Stimulated activated CD4-positive, alpha-beta T cell treated with anti-CD3 and anti-CD28 coated beads, Interleukin-4, amount 100 ng/mL, for 24 hours (primary cell): ENCODE measurements at places on chromosomes 7 and 10.
A peak's percentile ranks its signal among the peaks of the same experiment; 100 is the strongest.

DNA sequence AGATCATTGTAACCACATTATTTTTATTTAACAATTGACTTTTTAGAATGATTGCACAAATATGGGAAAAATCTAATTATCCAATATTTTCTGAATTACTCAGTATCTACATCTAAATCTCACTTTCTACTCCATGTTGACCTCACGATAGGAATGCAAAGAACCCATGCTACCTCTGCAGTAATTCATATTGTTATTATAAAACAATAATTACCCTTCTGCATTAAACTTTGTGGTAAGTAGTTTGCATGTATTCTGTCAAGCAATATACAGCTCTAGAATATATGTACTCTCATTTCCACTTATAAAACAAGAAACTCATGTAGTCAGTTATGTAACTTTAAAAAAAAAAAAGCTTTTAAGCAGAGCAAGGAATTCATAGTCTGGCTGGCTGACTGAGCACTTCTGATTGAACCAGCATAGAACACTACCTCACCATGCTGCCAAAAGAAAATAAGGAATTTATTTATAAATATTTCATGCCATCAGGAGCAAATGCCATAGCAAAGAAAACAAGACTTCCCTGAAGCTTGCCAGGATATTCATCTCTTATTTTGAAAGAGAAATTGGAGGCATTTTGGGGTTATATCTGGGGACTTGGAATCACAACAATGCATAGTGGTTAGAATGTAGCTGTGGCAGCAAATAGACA, 895.7 kb downstream of the XPNPEP1 start:
- DNase-seq, result no peak

DNA sequence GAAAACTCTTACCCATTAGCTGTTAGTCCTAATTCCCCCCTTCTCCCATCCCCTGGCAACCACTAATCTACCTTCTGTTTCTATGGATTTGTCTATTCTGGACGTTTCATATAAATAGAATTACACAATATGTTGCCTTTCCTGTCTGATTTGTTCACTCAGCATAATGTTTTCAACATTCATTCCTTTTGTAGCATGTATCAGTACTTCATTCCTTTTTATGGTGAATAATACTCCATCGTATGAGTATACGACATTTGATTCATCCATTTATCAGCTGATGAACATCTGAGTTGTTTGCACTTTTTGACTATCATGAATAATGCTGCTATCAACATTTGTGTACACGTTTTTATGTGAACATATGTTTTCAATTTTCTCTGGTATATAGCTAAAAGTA, 4.4 kb upstream of the FRAT1 start:
- no peak for DNase-seq

- no peak for DNase-seq
These were observed 36.7 kb downstream of the CSGALNACT2 start for GRCh38 chr10:43174969-43175368.

DNA sequence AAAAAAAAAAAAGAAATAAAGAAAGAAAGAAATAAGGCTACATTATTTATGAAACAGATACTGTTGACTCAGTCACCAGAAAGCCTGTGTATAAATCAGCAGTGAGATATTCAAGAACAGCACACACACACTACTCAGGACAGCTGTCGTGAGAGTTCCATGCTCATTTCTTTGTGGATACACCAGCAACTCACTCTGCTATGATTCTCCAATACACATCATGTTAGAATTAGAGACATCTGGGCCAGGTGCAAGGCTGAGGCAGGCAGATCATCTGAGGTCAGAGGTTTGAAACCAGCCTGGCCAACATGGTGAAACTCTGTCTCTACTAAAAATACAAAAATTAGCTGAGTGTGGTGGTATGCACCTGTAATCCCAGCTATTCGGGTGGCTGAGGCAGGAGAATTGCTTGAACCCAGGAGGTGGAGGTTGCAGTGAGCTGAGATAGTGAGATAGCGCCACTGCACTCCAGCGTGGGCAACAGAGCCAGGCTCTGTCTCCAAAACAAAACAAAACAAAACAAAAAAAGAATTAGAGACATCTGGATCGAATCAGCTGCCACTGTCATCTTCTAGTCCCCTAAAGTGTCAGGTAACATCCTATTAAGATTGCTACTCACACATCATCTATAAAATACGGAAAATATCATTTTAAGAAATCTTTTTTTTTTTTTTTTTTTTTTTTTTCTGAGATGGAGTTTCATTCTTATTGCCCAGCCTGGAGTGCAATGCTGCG, 11.2 kb upstream of the NUPR2 start:
- DNase-seq, result no peak

GRCh38 chr10:4183761-4184261, 398.8 kb upstream of the KLF6 start:
- no peak for DNase-seq

GRCh38 chr10:92897916-92898315, 49.6 kb downstream of the EXOC6 start:
- DNase-seq, result no peak

GRCh38 chr10:26728957-26729356, 31.5 kb downstream of the PDSS1 start:
- DNase-seq, result no peak

DNA sequence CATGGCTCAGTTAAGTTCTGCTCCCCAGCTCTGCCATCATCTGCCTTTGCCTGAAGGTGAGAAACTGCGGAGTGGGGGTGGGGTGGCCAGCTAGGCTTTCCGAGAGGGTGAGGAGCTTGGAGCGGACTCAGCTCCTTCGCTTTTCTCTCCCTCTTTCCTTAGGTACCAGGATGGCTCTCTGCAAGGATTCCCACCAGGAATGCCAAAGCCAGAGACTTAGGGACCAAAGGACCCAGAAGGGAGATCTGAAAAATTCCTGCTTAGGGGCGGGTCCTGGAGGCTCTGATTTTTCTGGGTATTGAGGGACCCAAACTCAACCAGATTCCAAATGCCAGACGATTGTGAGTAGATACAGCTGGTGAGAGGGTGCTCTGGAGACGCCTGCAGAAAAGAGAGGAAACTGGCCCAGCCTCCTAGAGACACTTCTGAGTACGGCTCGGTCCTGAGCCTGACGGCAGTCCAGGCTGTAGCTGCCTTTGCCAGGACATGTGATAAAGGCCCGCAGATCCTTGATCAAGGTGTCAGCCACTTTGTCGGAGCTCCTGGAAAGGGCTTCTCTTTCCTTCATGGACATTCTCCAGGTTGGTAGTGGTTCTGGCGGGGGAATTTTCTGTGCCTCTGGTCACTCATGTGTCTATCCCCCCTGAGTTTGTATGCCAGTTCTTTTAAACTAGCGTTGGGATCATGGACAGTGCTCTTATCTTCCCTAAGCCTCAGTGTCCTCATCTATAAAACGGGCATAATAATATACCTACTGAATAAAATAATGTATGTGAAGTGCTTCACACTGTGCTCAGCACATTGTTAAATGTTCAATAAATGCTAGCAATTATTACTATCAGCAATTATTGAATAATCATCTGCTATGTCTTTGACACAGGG, 42.5 kb upstream of the BTRC start:
- DNase-seq, result no peak

DNA sequence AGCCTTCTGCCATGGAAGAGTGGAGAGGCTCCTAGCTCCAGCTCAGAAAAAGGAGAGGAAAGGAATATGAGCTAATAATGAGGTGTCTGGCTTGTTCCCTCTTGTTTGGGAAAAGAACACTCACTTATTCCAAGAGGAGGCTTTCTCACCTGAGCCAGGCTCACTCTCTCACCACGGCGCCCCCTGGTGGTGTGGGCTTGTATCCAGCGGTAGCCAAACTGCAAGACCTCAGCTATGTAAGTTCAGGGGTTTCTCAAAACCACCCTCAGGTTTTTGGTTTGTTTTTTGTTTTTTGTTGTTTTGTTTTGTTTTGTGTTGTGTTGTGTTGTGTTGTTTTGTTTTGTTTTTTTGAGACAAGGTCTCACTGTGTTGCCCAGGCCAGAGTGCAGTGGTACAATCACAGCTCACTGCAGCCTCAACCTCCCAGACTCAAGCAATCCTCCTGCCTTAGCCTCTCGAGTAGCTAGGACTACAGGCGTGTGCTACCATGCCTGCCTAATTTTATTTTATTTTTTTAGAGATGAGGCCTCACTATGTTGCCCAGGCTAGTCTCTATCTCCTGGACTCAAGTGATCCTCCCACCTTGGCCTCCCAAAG, 124.0 kb downstream of the TMEM130 start:
- DNase-seq, result peak; percentile 72

DNA sequence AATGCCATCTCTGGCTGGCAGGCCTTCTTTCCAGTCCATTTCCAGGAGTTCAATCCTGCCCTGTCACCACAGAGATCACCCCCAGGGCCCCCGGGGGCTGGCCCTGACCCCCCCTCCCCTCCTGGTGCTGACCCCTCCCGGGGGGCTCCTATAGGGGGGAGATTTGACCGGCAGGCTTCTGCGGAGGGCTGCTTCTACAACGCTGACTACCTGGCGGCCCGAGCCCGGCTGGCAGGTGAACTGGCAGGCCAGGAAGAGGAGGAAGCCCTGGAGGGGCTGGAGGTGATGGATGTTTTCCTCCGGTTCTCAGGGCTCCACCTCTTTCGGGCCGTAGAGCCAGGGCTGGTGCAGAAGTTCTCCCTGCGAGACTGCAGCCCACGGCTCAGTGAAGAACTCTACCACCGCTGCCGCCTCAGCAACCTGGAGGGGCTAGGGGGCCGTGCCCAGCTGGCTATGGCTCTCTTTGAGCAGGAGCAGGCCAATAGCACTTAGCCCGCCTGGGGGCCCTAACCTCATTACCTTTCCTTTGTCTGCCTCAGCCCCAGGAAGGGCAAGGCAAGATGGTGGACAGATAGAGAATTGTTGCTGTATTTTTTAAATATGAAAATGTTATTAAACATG, 6.0 kb downstream of the CHPF2 start:
- no peak for DNase-seq

- no peak for DNase-seq
These were observed 120.2 kb upstream of the STARD3NL start for GRCh38 chr7:38057829-38058228.

DNA sequence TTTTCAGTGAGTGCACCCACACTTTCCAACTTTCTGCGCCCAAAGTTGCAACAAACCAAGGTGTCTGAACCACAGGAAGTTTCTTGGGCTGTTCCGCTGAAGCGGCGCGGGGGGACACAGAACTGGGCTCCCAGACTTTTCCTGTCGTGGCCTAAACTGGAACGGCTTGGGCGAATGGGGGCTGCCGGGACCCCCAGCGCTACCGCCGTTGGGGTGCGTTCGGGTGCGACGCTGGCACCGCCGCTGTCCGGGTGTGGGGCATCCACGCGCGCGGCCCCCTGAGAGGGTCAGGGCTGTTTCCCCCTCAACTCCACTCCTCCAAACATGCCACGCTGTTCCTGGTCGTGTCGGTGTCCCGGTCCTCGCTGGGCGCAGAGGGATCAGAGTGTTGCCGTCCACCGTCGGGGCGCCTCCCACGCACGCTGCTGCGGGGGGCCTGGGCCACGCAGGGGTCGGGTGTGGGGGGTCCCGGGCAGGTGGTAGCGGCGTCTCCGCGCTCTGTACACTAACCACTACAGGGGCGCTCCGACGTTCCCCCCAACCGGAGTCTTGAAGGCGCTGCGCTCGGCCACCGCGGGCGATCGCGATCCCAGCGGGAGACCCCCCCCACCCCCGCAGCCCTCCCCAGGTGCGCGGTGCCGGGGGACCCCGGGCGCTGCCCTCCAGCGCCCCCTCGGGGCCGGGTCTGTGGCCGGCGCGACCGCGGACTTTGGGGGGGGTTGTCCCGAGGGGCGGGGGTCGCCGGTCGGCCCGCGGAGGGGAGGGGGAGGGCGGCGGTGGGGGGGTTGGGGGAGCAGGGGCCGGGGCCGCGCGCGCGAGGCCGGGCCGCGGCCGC, 2.2 kb upstream of the CUX1 start:
- DNase-seq, result peak; percentile 63

DNA sequence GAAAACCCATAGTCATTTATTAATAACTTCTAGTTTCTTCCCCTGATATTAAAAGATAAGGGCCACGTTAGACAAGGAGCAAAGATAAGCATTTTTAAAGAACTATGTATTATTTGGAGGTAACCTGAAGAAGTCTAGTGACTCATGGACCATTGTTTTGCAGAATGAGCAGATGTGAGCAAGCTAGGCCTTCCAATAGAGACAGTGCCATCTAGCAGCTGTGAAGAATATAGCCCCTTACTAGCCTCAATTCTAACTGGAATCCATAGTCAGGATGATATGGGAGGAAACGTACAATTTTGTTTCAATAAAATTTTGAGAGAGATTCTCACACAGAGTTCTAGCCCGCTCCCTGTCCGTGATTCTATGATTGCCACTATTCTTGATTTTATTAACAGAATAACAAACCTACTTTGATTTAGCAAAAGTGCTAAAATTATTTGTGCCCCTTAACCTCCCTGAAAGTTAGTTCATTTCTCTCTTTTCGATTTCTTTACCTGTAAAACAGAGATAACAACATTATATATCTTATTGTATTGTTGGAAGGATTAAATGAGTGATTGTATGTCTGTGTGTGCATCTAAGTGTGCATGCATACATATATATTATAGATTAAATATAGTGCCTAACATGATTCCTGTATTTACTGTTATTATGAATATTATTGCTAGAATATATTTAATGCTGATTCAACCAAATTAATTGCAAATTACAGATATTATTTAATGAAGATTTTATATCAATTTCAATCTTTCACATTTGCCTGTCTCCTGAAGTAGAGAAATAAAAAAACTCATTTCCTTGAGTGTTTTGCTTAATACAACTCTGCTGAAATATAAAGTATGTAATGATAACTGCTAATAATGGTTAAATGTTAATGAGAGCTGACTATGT, 22.7 kb downstream of the FAM237B start:
- DNase-seq, result no peak

DNA sequence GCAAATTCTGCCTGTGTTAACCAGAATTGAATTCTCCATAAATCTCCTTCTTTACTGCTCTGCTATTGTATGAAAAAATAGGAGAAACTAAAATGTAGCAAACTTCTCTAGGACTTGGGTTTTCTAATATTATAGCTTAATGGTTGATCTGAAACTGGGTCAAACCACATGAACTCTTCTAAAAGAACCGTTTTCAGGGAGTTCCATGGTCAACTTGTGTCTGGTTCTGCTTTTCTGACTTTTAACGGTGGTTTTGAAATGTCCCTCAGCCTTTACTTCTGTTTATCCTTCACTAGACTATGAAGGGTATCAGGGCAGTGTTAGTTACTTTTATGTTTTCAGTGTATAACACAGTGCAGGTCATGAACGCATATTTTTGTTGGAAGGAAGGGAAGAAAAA, 242.2 kb downstream of the TSPAN12 start:
- DNase-seq, result no peak

GRCh38 chr7:74380720-74381119, 73.0 kb upstream of the GTF2IRD1 start:
- no peak for DNase-seq

- DNase-seq, result no peak
These were observed 91.3 kb downstream of the KIAA1549 start for GRCh38 chr7:138889582-138890498.

- DNase-seq, result no peak
These were observed 23.3 kb upstream of the INMT start for GRCh38 chr7:30728591-30729100.

- peak; percentile 48 for DNase-seq
These were observed 9.4 kb upstream of the PSAP start for GRCh38 chr10:71860243-71861029.

- no peak for DNase-seq
These were observed 104.5 kb downstream of the CXCL12 start for GRCh38 chr10:44280226-44281014.
